ENCODE measurements at places on chromosomes 5 and 9.
A peak's percentile ranks its signal among the peaks of the same experiment; 100 is the strongest.

GRCh38 chr5:151772029-151772845 is 483 bp downstream of the G3BP1 start:
- peak; percentile 12 for DNase-seq

- no peak for DNase-seq
These were observed 191.7 kb downstream of the GABBR2 start for GRCh38 chr9:98516897-98517503.

DNA sequence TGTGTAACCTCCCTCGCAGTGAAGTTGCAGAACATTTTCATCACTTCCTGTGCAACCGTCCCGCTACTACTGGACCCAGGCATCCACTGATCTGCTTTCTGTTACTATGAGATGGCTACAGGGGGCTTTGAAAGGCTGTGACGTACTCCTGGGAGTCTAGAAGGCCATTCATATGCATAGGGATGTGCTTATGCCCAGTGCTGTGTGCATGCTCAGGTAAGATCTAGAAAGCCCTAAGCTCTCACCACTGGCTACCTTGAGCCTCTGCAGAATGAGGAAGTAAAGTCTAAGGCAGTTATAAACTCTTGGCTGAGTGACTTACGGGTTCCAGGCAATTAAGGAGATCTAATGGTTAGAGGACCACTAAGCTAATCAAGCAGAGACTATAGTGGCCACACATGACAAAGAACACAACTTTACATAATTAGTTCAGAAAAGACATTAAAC is 11.8 kb downstream of the HNRNPAB start:
- DNase-seq, result no peak

DNA sequence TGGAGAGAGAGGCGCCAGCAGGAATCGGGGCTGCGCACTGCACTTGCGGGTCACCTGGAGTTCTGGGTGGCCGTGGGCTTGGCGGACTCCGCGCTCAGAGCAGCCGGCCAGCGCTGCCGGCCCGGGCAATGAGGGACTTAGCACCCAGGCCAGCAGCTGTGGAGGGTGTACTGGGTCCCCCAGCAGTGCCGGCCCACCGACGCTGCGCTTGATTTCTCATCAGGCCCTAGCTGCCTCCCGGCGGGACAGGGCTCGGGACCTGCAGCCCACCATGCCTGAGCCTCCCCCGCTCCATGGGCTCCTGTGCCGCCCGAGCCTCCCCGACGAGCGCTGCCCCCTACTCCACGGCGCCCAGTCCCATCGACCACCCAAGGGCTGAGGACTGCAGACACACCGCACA is 325.6 kb downstream of the ACTL7B start:
- DNase-seq, result no peak

DNA sequence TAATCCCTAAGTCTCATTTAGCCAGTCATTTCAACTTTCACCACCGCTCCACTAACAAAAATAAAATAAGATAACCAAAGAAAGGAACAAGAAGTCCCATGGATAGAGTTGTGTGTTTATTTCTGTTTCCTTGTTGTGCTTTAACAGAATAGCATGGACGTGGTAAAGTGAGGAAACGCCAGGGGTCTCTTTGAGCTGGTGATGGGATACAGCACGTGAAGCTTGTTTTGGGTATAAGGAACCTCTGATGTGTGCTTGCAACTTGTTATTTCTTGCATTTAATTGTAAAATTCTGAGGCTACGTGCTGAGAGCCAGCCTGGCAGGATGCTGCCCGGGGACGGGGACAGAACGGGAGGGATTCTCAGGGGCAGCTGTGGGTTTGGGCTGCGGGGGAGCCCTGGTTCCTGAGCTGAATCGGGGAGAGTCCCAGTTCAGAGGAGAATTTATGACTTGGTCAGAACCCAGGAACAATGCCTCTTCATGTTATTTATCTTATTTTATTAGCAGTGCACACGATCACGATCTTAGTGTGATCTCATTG is 63.4 kb downstream of the ANKRD33B start:
- no peak for DNase-seq

GRCh38 chr9:14246951-14247350 is 67.0 kb downstream of the NFIB start:
- DNase-seq, result no peak

DNA sequence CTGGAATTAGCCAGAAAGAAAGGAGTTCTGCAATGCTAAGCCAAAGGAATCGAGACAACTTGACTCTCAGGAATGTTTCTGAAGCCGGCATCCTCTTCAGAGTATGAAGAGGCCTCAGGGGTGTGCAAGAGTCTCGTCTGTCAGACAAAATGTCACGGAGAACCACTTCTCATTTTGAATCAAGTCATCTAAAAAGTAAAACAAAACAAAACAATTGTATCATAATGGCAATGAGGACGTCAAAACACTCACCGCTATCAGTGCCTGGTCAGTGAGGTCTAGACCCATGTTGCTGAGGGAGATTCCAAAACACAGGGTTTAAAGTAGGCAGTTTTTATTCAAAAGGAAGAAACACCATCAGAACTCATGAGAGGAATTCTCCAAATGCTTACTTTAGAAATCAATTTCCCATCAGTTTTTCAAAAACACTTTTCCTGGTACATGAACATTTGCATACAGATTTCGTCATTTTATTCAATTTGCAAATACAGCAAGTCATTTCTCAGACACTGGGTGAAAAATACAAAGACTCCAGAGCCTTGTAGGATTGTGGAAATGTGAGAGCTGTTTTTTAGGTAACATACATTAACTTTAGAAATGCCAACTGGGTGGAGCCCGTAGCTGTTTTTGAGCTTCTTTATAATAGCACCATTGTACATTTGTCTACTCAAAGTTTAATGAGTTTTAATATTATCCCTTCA is 89.5 kb upstream of the MAP3K1 start:
- no peak for DNase-seq

DNA sequence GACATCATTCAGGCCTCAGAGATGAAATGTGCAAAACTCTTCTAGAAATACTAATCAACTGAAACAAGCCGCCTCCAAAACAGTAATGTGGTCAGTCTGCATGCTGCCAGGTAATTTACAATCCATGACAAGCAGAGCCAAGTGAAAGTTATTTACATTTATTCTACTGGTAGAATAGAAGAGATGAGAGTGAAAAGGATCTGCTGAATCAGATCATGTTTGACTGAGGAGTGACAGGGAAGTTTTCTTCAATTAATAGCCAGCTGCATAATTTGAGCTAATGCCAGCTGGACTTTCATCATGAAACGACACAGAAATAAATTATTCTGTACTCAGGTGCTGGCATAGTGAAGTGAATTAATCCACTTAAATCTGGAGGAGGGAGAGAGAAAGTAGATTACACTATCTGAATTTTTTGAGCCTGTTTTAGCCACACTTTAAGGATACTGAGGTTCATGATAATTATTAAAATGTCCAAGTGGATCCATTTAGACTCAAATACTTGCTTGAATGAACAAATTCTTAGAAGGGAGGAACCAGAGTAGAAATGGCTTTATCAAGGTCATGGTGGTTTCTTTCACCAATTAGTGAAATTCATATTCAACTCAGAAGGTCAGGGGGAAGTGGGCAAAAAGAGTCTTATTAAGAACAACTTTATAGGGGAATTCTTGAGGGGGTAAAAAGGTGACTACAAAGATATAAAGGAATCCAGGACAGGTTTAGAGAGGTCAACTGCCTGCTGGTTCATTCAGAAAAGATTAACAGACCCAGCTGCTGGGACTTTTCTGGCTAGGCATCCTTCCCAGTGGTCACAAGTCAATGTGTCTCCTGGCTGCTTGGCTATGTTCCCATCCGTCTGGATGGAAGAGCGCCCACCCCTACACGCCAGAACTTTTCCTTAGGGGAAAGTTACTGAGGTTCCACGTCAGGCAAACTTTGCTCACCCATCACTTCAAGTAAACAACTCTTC is 350.4 kb downstream of the PDE4D start:
- DNase-seq, result peak; percentile 68

DNA sequence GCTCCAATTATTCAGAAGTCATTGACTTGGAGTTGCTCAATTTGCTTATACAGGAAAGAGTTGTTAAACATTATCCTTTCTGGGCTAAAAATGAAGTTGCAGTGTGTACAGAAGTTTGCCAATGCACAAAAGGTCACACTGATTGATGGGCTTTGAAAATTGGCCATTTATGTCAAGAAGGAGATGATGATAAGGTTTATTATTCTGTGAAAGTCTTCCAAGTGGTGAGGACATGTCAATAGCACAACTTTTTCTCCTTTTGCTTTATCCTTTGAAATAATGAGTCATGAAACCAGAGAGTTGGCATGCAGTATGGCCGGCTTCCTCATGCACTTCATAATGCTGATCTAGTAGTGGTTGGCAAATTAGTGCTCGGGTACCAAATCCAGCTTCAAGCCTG is 848.5 kb upstream of the WWC1 start:
- no peak for DNase-seq

All from NCI-H2029 (cell line).